ENCODE measurements at places on chromosomes 7 and 10.
A peak's percentile ranks its signal among the peaks of the same experiment; 100 is the strongest.

DNA sequence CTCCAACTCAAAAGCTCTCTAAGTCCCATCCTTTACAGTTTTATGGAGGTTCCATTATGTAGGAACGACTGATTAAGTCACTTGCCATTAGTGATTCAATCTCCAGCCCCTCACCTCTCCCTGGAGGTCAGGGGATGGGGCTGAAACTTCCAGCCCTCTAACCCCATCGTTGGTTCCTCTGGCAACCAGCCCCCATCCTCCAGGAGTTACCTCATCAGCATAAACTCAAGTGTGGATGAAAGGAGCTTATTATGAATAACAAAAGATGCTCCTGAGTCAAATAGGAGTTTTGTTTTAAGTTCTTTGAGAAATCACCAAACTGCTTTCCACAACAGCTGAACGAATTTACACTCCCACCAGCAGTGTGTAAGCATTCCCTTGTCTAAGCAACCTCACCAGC, 494.3 kb upstream of the AUTS2 start:
- no peak for DNase-seq

DNA sequence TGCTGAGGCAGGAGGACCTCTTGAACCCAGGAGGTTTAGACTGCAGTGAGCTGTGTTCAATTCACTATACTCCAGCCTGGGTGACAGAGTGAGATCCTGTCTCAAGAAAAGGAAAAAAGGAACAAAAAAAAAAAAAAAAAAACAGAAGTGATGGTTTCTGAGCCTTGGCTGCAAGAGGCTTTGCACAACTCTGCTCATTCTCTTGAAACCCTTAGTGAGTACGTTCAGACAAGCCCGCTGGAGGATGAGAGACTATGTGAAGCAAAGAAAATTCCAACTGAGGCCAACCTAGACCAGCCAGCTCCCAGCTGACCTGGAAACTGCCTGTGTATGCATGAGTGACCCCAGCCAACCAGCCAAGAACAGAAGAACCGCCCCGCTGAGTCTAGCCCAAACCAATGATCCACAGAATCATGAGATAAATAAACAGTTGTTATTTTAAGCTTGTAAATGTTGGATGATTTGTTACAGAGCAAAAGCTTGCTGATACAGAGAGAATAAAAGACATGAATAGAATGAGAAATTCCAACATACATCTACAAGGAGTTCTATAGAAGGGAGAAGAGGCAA, 50.6 kb upstream of the FZD9 start:
- DNase-seq = no peak

GRCh38 chr7:123666492-123666891, 10.8 kb downstream of the LMOD2 start:
- DNase-seq = no peak

- DNase-seq = no peak
Measured at GRCh38 chr7:101993311-101993710, 175.9 kb downstream of the CUX1 start.

GRCh38 chr7:157032644-157033482, 22.4 kb upstream of the MNX1 start:
- no peak for DNase-seq

DNA sequence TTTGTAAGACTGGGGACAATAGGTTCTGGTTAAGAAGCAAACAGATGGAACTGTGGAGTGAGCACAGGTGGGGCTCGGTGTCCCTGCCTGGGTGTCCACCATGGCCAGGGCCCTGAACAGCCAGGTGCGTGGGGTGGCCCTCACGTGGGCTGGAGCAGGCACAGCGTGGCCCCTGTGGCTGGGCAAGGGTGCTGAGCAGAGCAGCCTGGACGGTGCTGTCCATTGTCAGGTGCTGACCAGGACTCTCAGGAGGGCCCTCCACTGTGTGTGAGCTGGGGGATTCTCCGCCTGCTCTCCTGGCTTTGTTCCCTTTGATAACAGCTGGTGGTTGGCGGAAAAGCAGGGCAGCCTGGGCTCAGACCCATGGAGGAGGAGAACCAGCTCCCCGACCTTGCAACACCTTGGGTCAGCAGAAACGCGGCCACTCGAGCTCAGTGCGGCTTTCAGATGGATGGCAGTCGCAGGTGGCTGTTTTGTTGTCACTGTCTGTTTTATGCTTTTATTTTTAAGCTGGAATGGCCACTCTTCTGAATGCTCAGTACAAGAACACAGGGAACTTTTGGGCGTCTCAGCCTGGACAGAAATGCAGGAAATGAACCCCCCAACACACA, 273.9 kb upstream of the ADARB2 start:
- DNase-seq = no peak

DNA sequence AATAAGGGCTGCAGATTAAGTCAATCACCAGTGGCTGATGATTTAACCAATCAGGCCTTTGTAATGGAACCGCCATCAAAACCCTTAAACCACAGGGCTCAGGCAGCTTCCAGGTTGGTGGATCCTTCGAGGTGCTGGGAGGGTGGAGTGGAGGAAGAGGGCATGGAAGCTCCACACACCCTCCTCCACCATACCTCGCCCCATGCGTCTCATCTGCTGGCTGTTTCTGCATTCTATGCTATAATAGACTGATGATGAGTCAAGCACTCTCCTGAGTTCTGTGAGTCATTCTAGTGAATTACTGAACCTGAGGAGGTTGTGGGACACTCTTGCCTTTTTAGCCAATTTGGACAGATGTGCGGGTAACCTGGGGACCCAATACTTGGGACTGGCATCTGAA, 43.9 kb downstream of the CHST15 start:
- DNase-seq = no peak

DNA sequence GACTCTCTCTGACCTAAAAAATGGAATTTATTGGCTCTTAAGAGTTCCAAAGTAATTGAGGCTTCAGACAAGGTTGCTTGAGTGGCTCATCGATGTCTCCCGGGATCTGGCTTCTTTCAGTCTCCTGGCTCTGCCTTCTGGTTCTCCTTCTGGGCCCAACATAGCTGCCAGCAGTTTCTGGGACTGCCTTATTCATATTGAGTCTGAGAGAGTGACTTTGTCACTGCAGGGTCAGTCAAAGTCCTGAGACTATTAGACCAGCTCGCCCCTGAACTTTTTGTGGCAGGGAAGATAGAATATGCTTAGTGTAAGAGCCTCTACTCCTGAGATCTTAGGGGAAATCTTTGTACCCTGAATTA, 94.0 kb downstream of the MMRN2 start:
- DNase-seq = no peak

GRCh38 chr10:85596389-85596788, 770.2 kb downstream of the GRID1 start:
- DNase-seq = no peak

DNA sequence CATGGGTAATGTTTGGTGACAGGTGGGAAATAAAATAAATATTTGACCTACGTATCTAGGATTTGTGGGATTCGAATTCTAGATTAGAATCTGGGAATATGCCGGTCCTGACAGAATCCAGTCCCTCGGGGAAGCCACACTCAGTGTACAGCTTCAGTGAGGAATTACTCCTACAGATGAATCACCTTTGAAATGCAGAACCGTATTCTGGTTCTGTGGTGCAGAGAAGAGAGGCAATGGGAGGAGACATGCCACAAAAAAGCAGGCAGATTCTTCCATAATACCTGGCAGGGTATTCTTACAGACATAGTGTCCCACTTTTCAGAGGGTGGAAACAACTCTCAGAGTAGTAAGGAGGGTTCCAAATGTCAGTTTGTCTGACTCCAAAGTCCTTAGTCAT, 286.9 kb downstream of the SORCS1 start:
- DNase-seq = no peak

- DNase-seq = no peak
Measured at GRCh38 chr7:1887251-1887650, 217.2 kb downstream of the ELFN1 start.

GRCh38 chr7:67878808-67879207, 882.2 kb downstream of the TYW1 start:
- DNase-seq = no peak

DNA sequence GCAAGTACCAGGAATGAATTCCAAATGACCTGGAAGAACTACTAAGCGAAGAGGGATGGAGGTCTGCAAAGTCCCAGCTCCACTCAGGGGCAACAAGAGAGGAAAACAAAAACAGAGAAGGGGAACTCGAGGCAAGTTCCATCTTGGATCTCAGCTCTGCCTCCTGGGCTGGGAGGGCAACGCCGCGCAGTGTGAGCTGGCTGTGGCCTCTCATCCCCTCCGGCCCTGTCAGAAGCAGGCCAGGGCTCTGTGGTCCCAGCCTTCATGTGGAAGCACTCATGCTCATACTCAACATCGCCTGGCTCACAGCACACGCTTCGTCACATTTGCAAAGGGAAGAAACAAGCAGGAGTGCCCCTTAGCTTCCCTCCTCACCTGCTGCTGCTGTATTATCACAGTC, 627.9 kb upstream of the MGMT start:
- no peak for DNase-seq

DNA sequence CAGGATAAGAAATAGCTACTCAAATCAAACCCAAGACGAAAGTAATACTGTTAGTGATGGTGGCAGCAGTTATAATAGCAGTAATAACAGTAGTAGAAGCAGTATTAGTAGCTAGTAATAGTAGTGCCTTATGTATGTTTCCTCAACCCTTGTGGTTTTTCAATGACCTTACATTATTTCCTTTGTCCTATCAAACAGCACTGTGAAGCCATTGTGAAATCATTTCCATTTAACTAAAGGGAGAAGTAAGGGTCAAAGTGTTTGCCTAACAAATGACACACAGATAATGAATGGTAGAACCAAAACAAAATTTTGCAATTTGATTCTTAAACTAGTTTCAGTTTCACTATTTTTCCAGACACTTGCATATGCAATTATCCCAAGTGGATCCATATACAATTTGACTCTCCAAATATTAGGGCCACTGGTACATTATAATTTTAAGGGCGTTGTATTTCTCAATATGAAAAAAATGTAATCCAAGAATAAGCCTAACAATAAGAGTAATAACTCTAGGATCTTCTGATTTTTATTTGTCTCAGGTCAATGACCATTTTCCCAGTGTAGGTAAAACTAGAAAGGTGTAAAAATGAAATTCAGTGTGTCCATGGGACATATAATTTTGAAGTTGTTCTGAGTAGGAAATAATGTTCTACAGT, 33.7 kb upstream of the TMEM26 start:
- DNase-seq = peak; percentile 27

GRCh38 chr7:151552352-151553028, 32.8 kb upstream of the RHEB start:
- no peak for DNase-seq

Measured in HuH-7 (cell line).